ENCODE measurements at places on chromosomes 4 and X.

DNA sequence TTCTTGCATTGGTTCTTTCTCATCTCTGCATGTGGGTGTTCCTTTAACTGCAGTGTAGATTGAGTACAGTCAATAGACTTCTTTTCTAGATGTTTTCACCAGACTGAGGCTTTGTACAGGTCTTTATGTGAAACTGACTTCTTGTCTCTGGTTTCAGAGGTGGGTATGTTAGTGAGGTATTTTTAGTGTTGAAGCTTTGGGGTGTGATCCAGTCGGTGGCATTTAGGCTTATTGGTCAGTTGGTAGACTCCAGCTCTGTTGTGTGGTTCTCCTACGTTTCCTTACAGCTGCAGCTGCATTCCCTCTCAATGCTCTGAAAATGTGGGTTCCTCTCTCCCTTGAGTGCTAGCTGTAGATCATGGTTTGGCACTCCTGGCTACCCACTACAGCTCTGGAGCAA lies 21.3 kb upstream of the AMBN start:
- H3K4me3 ChIP-seq = no peak overlapping the region
- H3K27me3 ChIP-seq = no peaks in the 10 kb centered on the region
- no peak overlapping the region for H3K27ac ChIP-seq
- no peaks in the 10 kb centered on the region for H3K4me1 ChIP-seq
- no peak for DNase-seq

DNA sequence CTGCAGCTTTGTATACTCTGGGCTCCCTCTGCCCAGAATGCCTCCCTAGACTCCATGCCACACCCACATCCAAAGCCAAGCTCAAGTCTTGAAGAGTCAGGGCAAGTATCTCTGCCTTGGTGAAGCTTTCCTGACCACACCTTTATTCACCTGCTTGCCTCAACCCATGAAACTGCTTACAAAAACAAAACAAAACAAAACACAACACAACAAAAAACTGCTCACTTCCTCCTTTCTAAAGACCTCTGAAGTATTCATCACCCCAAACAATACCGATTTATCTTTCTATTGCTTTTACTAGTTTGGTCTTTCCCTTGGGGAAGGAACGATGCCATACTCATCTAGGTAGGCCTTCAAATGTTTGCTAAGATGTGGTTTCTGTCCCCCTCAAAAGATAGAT lies 45.0 kb downstream of the TMEM165 start:
- no peaks in the 10 kb centered on the region for H3K4me1 ChIP-seq
- no peaks in the 10 kb centered on the region for H3K27me3 ChIP-seq
- H3K4me3 ChIP-seq = no peak overlapping the region
- no peak for DNase-seq
- H3K27ac ChIP-seq = no peak overlapping the region

DNA sequence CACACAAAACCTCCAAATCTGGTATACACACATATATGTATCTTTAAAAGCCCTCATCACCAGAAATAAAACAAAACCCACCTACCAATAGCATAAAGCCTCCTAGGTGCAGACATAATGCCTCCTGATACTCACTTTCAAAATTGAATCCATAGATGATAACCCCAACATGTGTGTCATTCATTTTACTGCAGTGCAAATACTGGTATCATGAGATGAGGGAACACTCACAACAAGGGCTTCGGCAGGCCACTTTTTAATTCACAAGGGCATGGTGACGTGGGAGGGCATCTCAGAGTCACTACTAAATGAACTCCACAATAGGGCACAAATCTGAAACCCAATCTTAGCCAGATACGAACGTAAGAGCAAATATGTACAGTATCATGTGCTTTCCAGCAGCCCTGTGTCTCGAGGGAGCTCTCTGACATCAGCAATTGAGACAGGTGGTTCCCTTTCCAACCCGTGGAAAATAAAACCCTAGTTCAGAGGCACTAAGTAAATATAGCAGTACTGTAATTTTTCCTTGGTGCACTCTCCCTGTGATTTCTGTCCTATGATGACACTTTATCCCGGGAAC lies 14.1 kb upstream of the PPARGC1A start:
- DNase-seq = no peak
- no peaks in the 10 kb centered on the region for H3K36me3 ChIP-seq
- H3K4me3 ChIP-seq = no peak overlapping the region

DNA sequence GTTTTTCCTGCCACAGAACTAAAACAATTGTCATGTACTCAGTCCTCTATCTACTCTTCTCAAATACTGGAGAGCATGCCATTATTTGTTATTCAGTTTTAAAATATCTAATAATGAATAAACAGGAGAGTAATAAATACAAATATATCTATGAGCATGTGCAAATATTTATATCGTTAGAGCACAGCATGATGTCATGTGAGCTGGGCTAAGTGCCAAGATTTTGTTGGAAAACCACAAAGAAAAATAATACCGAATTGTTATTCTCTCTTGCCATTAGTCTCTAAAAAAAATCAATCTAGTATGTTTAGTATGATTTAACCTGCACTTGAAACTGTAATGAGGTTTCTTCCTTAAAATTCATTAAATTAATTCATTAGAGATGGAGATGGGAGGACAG lies 97.3 kb downstream of the DDX60 start:
- no peak overlapping the region for H3K27ac ChIP-seq
- H3K27me3 ChIP-seq = no peaks in the 10 kb centered on the region
- DNase-seq = no peak
- no peaks in the 10 kb centered on the region for H3K36me3 ChIP-seq

DNA sequence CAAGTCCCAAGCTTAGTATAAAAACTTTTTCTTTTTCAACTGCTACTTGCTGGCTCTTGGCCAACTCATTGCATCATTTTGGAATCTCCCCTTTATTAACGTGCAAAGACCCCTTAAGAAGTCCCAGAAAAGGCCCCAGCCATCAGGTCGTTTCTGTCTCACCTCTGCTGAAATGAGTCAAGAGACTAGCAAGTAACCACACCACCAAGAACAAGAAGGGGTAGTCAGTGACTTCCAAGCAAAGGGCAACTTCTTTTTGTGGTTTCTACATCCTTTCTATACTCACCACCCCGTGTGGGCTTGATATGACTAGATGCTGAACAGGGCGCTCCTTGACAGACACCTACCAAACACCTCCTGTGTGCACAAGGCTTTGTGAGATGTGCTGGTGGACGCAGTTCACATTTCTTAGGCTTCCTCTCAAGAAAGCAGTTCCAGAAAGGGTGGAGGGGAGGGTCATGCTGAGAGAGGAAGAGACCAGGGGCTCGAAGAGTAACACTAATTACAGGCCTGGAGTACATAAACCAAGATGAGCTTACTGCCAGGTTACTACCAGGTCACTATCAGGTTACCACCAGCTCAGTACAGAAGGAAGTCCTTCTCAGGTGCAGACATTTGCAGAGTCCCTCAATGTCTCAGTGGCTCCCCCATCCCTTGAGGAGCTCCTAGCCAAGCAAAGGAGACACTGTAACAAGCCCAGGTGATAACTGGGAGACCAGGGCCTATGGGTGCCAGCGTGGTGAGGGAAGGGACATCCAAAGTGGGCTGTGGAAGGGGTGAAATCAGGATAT lies 19.3 kb downstream of the JAKMIP1 start:
- no peak overlapping the region for H3K4me3 ChIP-seq
- peak overlapping the region; percentile 21 for H3K27ac ChIP-seq
- no peaks in the 10 kb centered on the region for H3K36me3 ChIP-seq
- H3K4me1 ChIP-seq = no peaks in the 10 kb centered on the region
- H3K27me3 ChIP-seq = no peaks in the 10 kb centered on the region

GRCh38 chr4:165709973-165710526 lies 163.0 kb upstream of the TLL1 start:
- H3K27me3 ChIP-seq = no peaks in the 10 kb centered on the region
- no peak for DNase-seq
- H3K4me1 ChIP-seq = no peaks in the 10 kb centered on the region
- no peak overlapping the region for H3K27ac ChIP-seq

DNA sequence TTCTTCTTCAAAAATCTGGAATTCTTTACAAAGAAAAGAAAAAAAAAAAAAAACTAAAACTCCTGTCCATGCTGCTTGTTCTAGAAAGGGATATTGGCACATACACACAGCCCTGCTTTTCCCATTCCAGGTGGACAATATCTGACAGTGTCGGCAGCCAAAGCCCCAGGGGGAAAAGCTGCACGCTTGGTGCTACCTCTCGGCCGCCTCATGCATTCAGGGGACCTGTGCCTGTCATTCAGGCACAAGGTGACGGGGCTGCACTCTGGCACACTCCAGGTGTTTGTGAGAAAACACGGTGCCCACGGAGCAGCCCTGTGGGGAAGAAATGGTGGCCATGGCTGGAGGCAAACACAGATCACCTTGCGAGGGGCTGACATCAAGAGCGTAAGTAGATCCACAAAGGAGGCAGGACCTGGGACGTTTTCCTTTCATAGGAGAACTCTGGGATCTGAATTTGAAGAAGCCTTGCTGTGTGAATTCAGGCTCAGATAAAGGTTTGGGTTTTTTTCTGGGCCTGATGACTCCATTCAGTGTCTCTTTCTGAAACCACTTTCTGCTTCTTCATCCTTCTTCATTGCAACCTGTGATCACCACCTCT lies 71.9 kb downstream of the NPNT start:
- DNase-seq = no peak
- no peak overlapping the region for H3K4me3 ChIP-seq
- no peaks in the 10 kb centered on the region for H3K27me3 ChIP-seq
- H3K27ac ChIP-seq = no peak overlapping the region
- no peaks in the 10 kb centered on the region for H3K36me3 ChIP-seq

DNA sequence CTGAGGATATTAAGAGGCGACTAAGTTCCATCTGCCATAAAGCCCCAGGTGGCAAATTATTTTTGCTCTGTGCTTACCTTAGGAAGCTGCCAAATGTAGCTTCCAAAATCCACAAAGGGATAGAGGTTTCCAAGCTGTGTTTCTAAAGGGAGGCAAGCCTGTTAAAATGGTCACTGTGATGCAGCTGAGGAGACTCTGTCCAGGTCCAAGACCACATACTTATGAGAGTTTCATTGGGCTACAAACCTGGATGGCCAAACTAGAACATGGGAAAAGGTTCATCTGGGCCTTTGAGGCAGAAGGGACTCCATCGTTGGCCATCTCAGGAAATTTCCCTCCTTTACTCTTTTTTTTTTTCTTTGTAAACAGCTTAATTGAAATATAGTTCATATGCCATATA lies 306.9 kb upstream of the FGF13 start:
- no peak overlapping the region for H3K27ac ChIP-seq
- no peak overlapping the region for H3K4me3 ChIP-seq
- H3K36me3 ChIP-seq = no peaks in the 10 kb centered on the region
- no peaks in the 10 kb centered on the region for H3K27me3 ChIP-seq

- no peaks in the 10 kb centered on the region for H3K27me3 ChIP-seq
- no peak for DNase-seq
- H3K4me1 ChIP-seq = no peaks in the 10 kb centered on the region
- H3K36me3 ChIP-seq = no peaks in the 10 kb centered on the region
- no peak overlapping the region for H3K27ac ChIP-seq
- H3K4me3 ChIP-seq = no peak overlapping the region
Observed at GRCh38 chrX:134969726-134970125, 21.1 kb upstream of the SMIM10 start.

GRCh38 chr4:76758290-76758882 lies 139.6 kb downstream of the SOWAHB start:
- H3K27me3 ChIP-seq = no peaks in the 10 kb centered on the region
- no peaks in the 10 kb centered on the region for H3K36me3 ChIP-seq
- H3K27ac ChIP-seq = no peak overlapping the region
- no peak overlapping the region for H3K4me3 ChIP-seq
- DNase-seq = no peak

DNA sequence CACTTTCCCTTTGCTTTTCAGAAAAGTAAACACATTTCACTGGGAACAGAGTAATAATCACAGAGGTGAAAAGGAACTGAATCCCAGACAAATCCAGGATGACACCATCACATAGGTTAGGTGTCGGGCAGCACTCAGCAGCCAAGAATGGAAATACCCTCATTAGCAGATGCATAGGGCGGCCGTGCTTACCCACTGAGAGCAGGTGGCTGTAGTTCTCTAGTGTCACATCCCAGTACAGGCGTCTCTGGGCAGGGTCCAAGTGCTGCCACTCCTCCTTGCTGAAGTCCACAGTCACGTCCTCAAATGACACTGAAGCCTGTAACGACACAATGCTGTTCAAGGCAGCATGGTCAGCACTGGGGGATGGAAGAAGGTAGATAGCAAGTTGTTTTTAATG lies 26.9 kb downstream of the ZNF41 start:
- H3K4me1 ChIP-seq = no peaks in the 10 kb centered on the region
- DNase-seq = no peak
- H3K27me3 ChIP-seq = no peaks in the 10 kb centered on the region

All from upper lobe of left lung (tissue), 6 donors.